ENCODE measurements at places on chromosomes 11 and 22. TPM values are rescaled to one million over a fixed set of nuclear protein-coding genes. Genes with fewer than 3 reads are reported as not detected.
A peak's percentile ranks its signal among the peaks of the same experiment; 100 is the strongest.

Gene OR8D1
- total RNA-seq: not detected

- peaks cover 12% of the 10 kb centered on the region for H3K4me1 ChIP-seq
- H3K27me3 ChIP-seq: no peaks in the 10 kb centered on the region
- H3K36me3 ChIP-seq: peaks cover 23% of the 10 kb centered on the region
- H3K27ac ChIP-seq: no peak overlapping the region
Observed at GRCh38 chr22:46289244-46289891, 7.3 kb upstream of the GTSE1 start.

DNA sequence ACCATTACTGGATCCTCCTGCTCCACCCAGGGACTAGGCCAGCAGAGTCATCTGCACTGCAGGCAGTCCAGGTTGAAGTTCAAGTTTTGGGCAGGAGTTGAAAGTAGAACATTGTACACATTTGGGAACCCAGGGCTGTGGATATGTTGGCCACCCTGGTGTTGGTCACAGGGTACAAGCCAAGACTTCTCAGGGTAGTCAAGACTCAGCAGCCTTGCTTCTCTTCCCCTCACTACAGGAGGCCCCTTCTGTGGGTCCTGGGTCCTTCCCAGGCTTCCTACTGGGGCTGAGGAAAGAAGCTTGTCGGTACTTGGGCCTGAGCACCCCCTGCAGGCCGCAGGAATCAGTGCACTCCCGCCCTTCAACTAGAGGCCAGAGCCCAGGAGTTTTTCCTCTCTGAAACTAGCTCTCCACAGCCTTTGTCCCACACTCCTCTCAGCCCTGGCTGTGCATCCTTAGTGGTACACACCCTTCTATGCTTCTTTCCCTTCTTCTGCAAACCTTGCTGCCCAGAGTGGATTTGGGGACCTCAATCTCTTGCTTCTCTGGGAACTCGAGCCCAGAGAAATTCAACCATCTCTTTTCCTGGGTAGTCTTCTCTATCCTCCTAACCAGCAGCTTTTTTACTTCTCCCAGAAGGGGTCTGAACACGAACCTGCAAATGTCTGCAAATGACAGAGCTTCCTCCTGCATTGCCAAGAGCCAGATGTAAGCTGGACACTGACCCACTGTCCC lies 2.6 kb upstream of the HPX start:
- H3K4me1 ChIP-seq: no peaks in the 10 kb centered on the region
- no peak overlapping the region for H3K27ac ChIP-seq
- no peak overlapping the region for H3K4me3 ChIP-seq
- H3K36me3 ChIP-seq: no peaks in the 10 kb centered on the region

DNA sequence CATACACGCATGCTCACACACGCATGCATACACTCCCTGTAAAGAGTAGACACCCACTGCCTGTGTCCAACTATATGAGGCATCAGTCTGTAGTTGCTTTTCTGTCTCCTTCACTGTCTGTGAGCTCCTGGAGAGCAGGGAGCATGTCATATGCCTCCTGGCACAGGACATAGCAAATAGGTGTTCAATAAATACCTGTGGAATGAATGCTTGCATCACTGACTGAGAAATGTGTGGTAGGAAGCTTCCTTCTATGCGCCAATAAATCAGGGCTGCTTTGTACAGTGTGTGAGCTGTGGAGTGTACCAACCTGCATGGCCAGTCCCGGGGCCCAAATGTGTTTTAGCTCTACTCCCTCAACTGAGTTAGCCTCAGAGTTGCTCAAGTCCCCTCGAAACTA lies 37.2 kb upstream of the NAV2 start:
- H3K4me3 ChIP-seq: no peak overlapping the region
- H3K36me3 ChIP-seq: no peaks in the 10 kb centered on the region
- H3K4me1 ChIP-seq: peaks cover 42% of the 10 kb centered on the region
- H3K27me3 ChIP-seq: peaks cover 10% of the 10 kb centered on the region
- no peak for DNase-seq

- DNase-seq: no peak
- H3K27me3 ChIP-seq: peaks cover 31% of the 10 kb centered on the region
- no peak overlapping the region for H3K4me3 ChIP-seq
- H3K36me3 ChIP-seq: no peaks in the 10 kb centered on the region
- no peak overlapping the region for H3K27ac ChIP-seq
- H3K4me1 ChIP-seq: no peaks in the 10 kb centered on the region
Observed at GRCh38 chr11:127052404-127052803, 51.8 kb upstream of the KIRREL3 start.

- peaks cover 10% of the 10 kb centered on the region for H3K36me3 ChIP-seq
- H3K27ac ChIP-seq: peak overlapping the region; percentile 81
- DNase-seq: peak; percentile 67
- no peaks in the 10 kb centered on the region for H3K27me3 ChIP-seq
- H3K4me1 ChIP-seq: peaks cover 59% of the 10 kb centered on the region
Observed at GRCh38 chr11:134228625-134229024, 4.2 kb downstream of the VPS26B start.

- no peak overlapping the region for H3K27ac ChIP-seq
- no peaks in the 10 kb centered on the region for H3K27me3 ChIP-seq
Observed at GRCh38 chr11:10317151-10317755, 12.4 kb downstream of the ADM start.

DNA sequence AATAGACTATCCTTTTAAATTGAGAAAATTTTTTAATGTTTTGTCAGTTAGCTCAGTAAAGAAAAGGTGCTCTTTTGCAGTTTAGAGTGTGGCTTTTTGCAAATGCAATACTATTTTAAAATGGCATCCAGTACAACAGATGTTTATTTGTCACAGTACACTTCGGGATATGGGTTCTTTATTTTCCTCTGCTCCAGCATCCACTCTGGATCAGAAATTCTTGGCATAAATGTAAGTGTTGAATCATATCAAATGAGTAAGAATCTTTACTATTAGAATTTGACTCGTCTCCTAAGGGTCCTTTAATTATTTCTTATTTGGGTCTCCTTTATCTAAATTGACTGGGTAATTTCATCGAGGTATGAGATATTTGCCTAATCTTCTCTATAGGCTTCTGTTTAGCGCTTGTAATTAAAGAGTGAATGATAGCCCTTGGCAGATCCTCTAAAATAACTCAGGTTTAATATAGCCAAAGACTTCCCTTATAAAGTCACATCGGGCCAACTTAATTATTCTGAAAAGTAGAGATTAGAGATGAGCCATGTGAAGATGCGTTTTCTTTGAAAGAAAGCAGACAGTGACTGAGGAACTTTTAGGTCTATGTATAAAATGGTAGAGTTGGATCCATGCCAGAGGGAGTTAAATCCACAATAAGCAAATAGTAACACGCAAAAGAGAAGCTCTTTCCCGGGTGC lies 132.7 kb downstream of the CASP12 start:
- peaks cover 5% of the 10 kb centered on the region for H3K4me1 ChIP-seq
- no peaks in the 10 kb centered on the region for H3K36me3 ChIP-seq
- no peak overlapping the region for H3K27ac ChIP-seq
- H3K27me3 ChIP-seq: no peaks in the 10 kb centered on the region

GRCh38 chr22:19772673-19773469 lies 12.3 kb downstream of the TBX1 start:
- no peak for DNase-seq
- no peak overlapping the region for H3K27ac ChIP-seq

DNA sequence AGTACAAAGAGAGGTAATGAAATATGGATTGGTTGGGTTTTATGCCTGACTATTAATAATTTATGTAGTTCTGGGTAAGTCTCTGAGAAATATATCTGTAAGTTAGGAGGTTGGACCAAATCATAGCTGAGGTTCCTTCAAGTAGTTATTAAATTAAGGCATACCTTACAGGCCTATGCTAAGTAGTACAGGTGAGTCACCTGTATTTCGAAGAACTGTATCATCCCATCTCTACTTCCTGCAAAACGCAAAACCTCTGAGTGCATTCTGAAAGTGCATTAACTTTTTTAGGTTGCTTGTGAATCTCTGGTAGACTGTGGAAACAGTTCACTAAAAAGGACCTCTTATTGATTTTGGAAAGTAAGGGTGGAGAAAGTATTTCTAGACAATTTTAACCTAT lies 37.1 kb downstream of the APOL5 start:
- H3K27ac ChIP-seq: no peak overlapping the region
- H3K4me1 ChIP-seq: peaks cover 30% of the 10 kb centered on the region
- H3K36me3 ChIP-seq: peaks cover 40% of the 10 kb centered on the region
- no peak for DNase-seq
- no peak overlapping the region for H3K4me3 ChIP-seq

DNA sequence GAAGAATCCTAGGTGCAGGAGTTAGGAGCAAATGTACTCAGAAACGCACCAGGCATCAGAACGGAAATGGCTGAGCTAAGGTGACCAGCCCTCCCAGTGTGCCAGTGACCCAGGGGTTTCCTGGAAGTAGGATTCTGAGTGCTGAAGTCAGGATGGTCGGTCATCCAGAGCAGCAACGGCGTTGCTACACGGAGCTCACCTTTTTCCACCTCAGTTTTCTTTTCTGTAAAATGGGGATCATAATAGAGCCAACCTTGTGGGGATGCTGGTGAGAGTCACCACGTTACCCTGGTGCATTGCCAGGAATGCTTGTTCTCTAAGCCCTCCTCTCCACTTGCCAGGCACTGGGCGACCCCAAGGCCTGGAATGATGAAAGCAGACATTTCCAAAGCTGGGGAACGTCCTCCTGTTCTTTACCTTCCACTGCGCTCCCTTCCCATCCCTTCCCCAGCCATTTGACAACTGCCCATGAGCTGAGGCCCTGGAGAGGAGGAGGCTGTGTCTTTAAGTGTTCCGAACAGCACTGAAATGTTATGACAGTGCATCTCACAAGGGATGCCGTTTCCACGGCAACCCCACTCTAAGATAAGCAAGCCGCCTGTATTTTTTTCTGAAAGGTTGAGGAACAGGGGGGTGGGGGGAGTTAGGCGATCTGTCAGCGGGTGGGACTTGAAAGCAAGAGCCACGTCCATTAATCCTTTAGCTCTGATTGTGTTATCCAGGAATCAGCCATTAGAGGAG lies 66.8 kb downstream of the TSPAN18 start:
- peaks cover 38% of the 10 kb centered on the region for H3K27me3 ChIP-seq
- H3K4me3 ChIP-seq: no peak overlapping the region
- no peaks in the 10 kb centered on the region for H3K36me3 ChIP-seq
- no peak overlapping the region for H3K27ac ChIP-seq
- DNase-seq: no peak

DNA sequence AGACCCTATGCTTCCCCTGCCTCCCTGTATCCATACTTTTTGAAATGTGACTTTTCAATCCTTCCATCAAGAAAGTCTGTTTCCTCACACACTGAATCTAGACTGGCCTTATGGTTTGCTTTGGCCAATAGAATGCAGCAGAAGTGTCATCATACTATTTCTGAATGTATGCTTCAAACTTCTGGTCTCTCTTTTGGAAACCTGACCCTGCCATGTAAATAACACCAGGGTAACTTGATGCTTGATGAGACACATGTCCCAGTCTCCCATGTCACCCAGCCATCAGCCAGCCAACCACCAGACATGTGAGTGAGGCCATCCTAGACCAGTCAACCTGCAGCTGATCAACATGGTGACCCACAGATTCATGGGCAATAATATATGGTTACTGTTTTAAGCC lies 29.7 kb upstream of the CAVIN3 start:
- H3K27ac ChIP-seq: no peak overlapping the region
- peaks cover 1% of the 10 kb centered on the region for H3K27me3 ChIP-seq
- DNase-seq: no peak
- H3K36me3 ChIP-seq: no peaks in the 10 kb centered on the region

GRCh38 chr11:4006946-4007680 lies 87.5 kb upstream of the RRM1 start:
- no peak for DNase-seq
- no peak overlapping the region for H3K4me3 ChIP-seq
- H3K4me1 ChIP-seq: no peaks in the 10 kb centered on the region

GRCh38 chr11:123800036-123800435 lies 6.1 kb downstream of the OR6M1 start:
- no peak for DNase-seq
- H3K27ac ChIP-seq: no peak overlapping the region
- no peaks in the 10 kb centered on the region for H3K27me3 ChIP-seq
- H3K4me3 ChIP-seq: no peak overlapping the region
